ENCODE measurements at places on chromosomes 12 and 14. TPM values are rescaled to one million over a fixed set of nuclear protein-coding genes. Genes with fewer than 3 reads are reported as not detected.

GRCh38 chr12:130452546-130452945, 114.9 kb downstream of the PIWIL1 start:
- no peak for DNase-seq

DNA sequence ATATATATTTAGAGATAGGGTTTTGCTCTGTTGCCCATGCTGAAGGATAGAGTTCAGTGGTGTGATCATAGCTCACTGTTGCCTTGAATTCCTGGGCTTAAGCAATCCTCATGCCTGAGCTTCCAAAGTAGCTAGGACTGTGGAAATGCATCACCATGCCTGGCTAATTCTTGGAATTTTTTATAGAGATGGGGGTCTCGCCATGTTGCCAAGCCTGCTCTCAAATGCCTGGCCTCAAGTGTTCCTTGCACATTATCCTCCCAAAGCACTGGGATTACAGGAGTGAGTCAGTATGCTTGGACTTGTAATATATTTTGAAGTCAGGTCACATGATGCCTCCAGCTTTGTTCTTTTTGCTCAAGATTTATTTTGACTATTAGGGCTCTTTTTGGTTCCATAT, 178.0 kb downstream of the RPAP3 start:
- DNase-seq, result no peak

DNA sequence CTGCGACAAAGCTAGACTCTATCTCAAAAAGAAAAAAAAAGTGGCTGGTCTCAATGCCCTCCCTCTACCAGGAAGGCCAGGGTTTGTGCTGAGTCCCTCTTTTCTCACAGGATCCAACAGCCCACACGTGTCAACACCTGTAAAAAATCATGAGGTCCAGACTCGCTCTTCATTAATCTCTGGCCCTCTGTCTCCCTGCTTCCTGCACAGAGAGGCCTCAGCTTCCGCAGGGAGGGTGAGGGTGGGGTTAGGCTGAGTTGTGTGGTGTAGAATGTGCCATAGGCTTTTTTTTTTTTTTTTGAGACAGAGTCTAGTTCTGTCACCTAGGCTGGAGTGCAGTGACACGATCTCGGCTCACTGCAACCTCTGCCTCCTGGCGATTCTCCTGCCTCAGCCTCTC, 6.1 kb downstream of the CFAP73 start:
- DNase-seq, result no peak

GRCh38 chr12:60148109-60148508, 552.3 kb downstream of the SLC16A7 start:
- no peak for DNase-seq

DNA sequence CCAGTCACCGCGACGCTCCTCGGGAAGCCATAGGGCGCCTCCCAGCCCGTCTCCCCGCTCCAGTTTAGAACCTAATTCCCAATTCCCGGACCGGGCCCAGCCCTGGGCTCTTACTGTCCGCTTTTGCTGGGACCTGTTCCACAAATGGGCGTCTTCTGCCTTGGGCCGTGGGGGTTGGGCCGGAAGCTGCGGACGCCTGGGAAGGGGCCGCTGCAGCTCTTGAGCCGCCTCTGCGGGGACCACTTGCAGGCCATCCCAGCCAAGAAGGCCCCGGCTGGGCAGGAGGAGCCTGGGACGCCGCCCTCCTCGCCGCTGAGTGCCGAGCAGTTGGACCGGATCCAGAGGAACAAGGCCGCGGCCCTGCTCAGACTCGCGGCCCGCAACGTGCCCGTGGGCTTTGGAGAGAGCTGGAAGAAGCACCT, 797 bp downstream of the UNG start:
- DNase-seq, result no peak

GRCh38 chr12:2944401-2945047, 14.7 kb upstream of the TEAD4 start:
- DNase-seq, result peak; percentile 77

GRCh38 chr12:15278816-15279658, 43.3 kb upstream of the PTPRO start:
- peak; percentile 77 for DNase-seq

DNA sequence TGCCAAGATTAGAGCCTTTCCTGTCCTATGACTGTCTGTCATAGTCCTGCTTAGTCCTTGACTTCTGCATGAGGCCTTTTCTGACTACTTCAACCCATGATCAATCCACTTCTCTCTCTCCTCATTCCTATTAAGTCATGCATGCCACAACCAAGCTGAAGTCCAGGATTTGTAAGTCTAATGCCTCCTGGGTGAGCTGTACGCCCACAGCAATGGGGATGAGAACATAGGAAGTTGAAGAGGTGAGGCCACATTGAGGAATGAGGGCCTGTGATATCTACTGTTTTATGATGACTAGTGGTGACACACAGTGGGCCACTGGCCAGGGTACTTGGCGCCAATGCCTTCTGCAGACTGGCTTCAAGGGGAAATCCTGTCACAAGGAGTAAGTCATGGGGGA, 994.1 kb upstream of the TMEM132C start:
- no peak for DNase-seq

DNA sequence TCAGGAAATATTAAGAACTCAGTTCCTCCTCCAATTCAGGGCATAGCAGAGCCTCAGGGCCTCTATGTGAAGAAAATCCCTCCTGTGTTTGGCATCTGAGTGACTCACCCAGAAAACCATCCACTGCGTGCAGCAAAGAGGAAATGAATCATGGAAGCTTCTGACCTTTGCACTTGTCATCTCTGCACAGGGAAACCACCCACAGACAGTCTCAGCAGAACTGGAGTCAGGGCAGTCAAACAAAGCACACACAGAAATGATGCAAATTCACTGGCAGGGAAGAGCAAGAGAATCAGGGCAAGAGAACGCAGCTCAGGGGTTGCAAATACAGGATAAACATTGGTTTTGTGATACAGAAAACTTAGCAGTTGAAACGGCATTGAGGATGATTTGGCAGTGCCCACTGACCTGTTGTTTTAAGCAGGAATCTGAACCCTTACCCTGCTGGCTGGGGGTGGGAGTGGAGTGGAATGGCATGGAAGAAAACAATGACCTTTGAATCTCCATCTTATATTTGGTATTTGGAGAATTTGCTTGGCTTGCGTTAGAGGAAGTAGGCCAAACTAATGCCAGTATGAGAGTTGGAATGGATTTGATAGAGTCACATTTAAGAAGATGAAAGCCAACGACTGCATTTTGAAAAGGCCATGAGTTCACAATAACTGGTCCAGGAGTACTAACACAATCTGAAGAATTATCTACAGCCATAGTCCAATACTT, 53.5 kb downstream of the PHLDA1 start:
- DNase-seq, result no peak

GRCh38 chr12:116273813-116274550, 3.5 kb downstream of the MED13L start:
- no peak for DNase-seq

- DNase-seq, result peak; percentile 94
These were observed 574 bp downstream of the WNK1 start for GRCh38 chr12:752695-753610.

GRCh38 chr12:95439461-95440230, 34.3 kb upstream of the METAP2 start:
- DNase-seq, result no peak

DNA sequence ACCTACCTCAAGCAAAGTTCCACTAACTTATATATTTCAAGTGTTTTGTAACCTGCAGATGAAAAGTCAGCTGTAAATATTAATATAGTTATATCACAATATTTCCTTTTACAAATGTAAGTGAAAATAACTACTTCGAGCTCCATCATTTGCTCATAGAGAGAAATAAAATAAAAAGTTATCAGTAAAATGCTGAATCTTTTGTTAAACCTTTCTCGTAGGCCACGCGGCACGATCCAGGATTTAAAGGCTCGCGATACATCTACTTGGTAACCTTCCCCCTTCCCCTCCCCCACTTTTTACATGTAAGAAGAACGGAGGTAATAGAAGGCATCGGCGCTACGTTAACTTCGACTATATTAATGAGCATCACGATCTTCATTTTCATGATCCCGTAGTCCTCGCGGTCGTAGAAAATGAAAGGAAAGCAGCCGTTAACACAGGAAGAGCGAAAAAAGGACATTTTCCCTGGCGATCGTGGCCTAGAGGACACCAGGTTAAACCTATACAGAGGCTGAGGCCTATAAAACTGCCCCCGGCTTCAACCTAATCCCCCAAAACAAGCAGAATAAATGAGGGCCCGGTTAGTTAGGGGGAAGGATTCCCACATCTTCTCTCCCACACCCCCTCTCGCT, 508 bp downstream of the HNRNPC start:
- no peak for DNase-seq

GRCh38 chr12:19260135-19260534, 130.6 kb downstream of the PLEKHA5 start:
- no peak for DNase-seq

- no peak for DNase-seq
These were observed 18.7 kb upstream of the HDAC7 start for GRCh38 chr12:47838286-47838931.

AQP2 gene
- not detected for total RNA-seq

ZNF891 gene
- 2.6 TPM for total RNA-seq

TSPAN19 gene
- total RNA-seq, result not detected

SCNN1A gene
- total RNA-seq, result 1.4 TPM

NGB gene
- not detected for total RNA-seq

DNAJC22 gene
- total RNA-seq, result 0.54 TPM

AMDHD1 gene
- total RNA-seq, result 3.1 TPM

NKX2-1 gene
- not detected for total RNA-seq
